GM06990 (cell line): ENCODE measurements at places on chromosomes 3 and 15.

DNA sequence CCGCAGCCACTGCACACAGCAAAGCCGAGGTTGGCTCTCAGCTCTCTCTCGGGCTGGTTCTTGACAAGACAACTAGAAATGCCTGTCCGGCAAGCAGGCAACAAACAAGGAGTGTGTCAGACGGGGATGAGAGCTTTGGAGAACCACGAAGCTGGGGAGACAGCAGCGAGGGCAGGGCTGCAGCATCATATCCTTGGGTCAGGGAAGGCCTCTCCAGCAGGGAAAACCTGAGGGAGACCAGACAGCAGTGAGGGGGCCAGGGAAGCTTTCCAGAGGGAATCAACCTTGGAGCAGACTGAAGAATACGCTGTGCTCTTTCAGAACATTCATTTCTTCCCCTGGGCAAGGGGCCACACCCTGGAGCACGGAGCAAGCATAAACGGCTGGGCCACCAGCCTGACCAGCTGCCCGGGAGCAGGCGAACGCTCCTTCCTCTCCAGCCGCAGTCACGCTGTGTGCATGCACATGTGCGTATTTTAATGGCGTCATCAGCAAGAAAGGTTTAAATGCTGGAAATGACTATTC, 58.7 kb downstream of the CHSY1 start:
- no peak for DNase-seq

GRCh38 chr3:62169906-62170660, 203.3 kb downstream of the FEZF2 start:
- no peak for DNase-seq

GRCh38 chr3:62592408-62592807, 219.1 kb upstream of the FEZF2 start:
- DNase-seq: no peak

GRCh38 chr15:69753867-69754266, 301.2 kb downstream of the RPLP1 start:
- no peak for DNase-seq

GRCh38 chr15:94547711-94548110, 316.4 kb downstream of the MCTP2 start:
- no peak for DNase-seq

DNA sequence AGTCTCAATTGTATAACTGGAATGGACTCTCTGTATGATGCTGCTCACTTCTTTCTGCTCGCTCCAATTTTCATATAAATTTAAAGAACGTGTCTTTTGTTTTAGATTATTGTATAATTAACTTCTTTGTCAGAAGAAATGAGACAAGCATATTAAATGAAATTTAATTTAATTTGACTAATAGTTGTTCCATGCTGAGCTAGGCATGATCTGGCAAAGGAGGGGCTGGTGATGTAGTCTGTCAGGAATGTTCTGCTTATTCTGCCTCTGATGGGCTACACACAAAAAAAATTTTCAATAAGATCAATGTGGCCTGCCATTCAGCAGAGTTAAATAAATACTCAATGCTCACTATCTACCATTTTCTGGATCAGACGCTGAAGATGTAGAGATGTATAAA, 208.4 kb upstream of the CD96 start:
- DNase-seq: no peak

DNA sequence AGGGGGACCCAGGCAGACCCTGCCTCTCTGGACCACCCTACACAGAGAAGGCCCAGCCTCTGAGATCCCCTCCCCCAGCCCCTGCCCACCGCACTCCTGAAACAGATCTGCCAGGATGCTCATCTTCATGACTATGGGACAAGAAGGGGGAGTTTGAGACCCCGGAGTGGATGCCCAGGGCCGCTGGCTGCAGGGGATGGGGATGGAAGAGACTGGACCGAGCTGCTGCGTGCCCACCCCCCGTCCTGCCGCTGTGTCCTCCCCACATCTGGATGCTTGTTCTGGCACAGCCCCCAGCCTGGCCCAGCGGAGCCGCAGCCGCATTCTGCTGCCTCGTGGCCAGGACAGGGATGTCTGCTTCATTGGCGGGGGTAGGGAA, 30.3 kb upstream of the SEMA3F start:
- DNase-seq: no peak

DNA sequence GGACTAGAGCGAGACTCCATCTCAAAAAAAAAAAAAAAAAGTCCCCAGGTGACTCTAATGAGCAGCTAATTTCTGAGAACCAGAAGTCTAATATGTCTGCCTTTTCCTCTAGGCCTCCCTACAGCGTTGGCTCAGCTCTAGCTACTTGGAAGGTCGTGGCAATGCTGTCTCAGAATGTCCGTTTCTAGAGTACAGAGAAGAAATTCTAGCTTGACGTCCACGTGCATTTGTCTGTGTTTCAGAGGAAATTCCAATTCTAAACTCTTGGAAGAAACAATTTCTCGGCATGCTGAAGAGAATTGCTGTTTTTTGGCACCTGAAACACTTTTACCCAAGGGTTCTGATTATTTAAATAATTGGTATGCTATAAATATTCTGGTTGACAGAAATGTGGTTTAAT, 78.8 kb downstream of the SOX2 start:
- DNase-seq: no peak

DNA sequence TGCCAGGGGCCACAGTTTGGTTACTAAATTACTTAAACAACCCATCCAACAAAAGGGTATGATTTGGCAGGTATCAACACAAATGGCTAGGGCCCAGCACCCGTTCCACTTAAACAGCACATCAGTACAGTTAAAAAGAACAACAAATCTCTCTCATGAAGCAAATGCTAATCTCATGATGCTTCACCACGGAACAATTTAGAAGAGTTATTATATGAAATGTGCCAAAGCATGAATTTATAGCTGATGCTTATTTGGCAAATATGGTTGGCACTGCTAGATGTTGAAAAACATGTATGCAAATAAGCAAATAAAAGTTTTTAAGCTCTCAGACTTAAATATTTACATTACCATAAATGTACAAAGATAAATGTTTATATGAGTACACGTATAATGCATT, 2.3 kb downstream of the PEAK1 start:
- DNase-seq: no peak

- no peak for DNase-seq
Measured at GRCh38 chr3:189690672-189691071, 59.5 kb downstream of the TP63 start.

GRCh38 chr3:193794002-193794881, 201.2 kb downstream of the OPA1 start:
- no peak for DNase-seq

DNA sequence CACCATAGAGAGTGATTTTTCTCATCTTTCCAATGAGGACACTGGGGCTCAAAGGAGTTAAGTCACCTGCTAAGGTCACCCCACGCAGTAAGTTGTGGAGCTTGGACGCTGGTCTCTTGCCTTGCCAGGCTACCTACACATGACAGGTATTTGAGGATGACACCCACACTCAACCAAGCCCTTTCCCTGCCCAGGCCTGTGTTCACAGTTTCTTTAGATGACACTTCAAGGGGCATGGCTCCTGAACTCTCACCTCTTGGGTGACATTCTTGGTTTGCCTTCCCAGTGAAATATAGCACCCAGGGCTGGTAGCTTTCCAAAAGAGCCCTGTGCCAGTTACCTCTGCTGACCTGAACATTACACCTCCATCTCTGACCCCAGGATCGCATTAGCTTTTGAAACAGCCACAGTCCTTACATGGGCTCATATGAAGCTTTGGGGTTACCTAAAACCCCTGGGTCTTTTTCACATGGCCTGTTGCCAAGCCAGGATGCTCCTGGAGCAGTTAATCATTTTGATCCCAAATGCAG, 148.0 kb downstream of the RPLP1 start:
- DNase-seq: no peak

DNA sequence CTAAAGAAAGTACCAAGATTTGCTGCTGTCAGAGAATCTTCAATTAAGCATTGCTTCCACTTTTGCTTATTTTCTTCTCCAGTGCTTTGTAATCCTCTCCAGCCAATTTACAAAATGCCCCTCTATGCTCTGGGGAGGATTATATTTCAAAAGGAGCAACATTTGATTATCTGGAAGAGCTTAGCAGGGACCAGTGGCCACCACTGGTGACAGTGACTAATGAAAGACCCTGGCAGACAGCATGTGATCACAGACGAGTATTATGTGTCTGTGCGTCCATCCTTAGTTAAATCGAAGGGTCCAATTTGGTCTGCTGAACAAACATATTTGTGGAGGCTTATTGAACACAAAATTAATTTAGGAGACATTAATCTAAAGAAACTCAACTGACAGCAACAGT, 152.6 kb downstream of the ZNF621 start:
- DNase-seq: no peak

DNA sequence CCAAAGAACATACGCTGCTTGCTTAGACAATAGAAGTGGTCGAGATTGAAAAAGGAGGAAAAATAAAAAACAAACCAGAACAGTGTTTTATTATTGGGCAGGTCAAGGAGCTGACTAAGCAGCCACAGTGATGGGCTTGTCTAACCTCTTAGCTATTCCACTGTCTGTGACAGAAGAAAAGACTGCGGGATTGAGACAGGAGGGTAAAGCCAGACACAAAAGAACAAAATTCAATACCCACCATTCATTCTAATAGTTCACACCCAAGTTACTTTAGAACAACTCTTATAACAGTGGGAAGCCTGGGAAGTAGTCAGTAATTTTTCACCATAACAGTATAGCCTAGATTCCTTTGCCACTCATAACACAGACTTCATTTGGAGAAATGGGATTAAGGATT, 435.4 kb downstream of the MFSD1 start:
- DNase-seq: no peak

DNA sequence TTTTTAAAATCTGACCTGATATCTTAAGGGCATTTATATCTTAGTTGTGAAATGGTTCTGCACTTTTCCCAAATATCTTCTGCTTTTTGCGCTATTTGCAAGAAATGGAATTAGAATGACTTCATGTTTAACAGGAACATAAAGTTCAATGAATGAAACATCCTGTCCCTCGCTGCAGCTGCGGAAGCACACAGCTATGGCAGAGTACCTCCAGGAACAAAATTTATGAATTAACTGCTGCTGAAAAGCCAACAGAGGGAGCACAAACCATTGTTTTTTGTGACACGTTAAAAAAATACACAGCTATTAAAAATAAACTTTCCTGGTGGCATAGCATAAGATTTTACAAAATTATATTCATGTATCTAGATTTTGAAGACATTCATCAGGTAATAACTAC, 404.4 kb upstream of the MDFIC2 start:
- no peak for DNase-seq

GRCh38 chr3:71997066-71997653, 212.2 kb upstream of the PROK2 start:
- no peak for DNase-seq

DNA sequence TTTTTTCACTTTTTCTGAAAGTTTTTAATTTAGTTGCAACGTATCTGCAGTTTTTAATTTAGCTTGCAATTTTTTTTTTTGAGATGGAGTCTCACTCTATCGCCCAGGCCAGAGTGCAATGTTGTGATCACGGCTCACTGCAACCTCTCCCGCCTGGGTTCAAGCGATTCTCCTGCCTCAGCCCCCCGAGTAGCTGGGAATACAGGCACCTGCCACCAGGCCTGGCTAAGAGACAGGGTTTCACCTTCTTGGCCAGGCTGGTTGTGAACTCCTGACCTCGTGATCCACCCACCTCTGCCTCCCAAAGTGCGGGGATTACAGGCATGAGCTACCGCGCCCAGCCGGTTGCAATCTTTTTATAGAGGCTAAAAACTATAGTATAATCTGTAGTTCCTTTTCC, 142.9 kb upstream of the ALCAM start:
- DNase-seq: no peak

GRCh38 chr3:30232142-30232541, 374.3 kb upstream of the TGFBR2 start:
- no peak for DNase-seq

- no peak for DNase-seq
Measured at GRCh38 chr3:74515451-74515850, 99.0 kb downstream of the CNTN3 start.

- DNase-seq: no peak
Measured at GRCh38 chr3:5607581-5607980, 420.1 kb downstream of the EDEM1 start.

DNA sequence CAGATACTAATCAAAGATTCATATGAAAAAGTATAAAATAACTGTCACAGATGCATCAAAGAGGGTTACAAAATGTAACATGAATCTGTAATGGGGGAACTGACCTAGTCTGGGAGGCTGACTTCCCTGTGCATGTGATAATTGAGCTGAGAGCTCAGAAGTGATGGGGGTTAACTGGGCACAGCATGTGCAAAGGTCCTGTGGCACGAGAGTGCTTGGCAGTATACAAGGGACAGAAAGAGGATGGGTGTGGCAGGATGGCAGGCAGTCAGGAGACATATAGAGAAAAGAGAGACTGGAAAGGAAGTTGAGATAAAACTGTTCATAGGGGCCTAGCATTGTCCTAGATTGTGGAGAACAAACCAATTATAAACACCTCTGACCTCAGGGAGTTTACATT, 47.8 kb upstream of the IREB2 start:
- DNase-seq: no peak

DNA sequence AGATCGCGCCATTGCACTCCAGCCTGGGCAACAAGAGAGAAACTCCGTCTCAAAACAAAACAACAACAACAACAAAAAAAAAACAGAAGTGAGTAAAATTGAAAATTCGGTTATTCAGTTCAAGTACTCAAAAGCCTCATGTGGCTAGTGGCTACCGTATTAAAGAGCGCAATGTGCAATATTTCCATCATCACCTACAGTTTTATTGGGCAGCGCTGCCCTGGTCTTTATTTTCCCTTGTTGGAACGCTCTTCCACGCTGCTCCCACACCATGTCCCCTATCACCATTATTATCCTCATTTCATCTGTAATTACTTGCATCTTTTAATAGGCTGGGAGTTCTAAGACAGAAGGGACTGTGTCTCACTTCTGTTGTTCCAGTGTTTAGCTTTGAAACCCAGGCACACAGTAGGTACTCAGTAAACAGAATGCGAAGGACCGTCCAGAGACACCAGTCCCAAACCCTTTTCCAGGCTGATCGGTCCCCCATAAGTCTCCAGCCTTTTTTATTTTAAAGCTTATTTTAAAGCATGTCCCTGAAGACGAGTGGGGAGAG, 423 bp upstream of the HACD3 start:
- DNase-seq: no peak

DNA sequence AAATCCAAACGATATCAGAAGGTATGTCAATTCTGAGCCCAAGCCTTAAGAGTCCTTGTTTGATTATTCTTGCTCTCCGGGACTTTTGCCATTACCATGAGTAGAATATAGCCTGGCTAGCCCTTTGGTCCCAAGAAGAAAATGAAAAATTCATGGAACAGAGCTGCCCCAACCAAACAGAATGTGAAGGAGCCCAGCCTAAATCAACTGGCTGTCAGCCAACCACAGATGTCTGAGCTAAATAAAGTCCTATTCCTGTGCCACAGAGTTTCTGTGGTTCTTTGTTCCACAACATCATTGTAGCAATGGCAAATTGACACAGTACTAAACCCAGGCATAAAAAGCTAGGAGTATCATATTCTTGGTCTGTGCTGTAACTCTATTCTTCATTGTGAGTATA, 185.2 kb downstream of the CPNE4 start:
- no peak for DNase-seq

GRCh38 chr15:40694688-40695468, at the start of gene RAD51:
RAD51 (plus strand) TSS chr15:40695174; CDS start chr15:40698759, 3,585 bp downstream.
- DNase-seq: peak; percentile 96

- no peak for DNase-seq
Measured at GRCh38 chr15:68400066-68400456, 31.9 kb downstream of the ITGA11 start.
